ENCODE measurements at places on chromosomes 5 and 9.

DNA sequence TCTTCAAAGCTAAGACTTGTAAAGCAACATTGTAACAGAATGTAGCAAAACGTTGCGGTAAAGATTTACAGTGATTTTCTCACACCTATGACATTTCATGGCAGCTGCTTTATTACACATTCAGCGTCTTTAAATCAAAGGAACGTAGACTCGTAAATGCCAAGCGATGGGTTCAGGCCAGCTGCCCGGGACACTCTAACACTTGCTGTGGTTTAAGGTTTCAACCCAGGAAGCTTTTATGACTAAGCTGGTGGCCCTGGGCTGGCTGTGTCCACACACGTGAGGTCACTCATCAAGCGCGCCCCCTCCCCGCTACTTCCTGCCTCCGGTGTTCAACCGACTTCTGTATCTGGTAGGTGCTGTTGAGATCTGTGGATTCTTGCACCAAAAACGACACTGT, 2.5 kb downstream of the SLC6A18 start:
- no peak for DNase-seq

DNA sequence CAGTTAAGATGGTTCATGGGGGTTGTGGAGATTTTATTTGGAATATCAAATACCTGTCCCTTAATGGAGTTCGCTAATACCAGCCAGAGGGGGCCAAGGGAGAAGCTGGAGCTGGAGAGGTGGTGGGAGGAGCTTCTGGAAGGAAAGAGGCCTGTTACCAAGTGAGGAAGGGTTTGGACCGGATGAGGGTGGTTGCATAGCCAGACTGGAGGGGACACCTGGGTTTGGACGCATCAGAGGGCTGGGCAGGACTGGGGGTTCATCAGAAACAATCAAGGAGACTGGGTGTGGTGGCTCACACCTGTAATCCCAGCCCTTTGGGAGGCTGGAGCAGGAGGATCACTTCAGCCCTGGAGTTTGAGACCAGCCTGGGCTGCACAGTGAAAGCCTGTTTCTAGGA, 111.8 kb upstream of the IER5L start:
- DNase-seq: no peak

- no peak for DNase-seq
Measured at GRCh38 chr5:126419102-126419501, 4.1 kb upstream of the GRAMD2B start.

DNA sequence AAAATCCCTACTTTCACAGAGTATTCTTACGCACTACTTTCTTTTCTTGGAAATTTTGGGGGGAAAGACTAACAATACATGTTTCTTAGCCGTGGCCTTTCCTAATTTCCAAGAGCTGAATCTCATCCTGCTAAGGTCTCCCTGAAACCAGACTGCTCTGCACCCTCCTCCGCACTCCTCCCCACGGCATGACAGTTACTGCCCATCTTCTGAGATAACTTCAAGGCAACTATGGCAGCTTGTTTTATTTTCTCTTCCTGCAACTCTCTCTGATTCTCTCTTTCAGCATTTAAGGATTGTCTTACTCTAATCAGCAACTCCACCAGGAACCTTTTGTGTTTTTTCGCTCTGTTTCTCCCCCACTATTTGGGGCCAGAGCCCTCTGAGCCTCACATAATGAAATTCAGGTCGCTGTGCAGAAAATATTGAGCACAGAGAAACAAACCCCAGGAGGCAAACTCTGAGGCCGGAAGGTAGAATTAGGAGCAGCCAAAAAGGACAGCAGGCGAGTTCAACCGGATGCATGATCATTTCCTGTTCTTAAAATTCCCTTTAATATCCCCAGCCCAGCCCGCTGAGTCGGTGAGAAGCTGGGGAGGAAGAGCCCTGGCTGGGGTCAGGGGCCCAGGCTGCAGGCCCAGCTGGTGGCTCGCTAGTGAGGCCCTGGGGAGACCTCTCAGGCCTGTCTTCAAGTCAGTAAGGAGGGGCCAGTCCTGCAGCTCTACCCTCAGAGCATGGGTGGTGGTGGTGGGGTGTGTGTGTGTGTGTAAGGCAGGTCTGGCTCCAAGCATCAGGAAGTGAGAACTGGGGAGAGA, 213.6 kb upstream of the S1PR3 start:
- peak; percentile 89 for DNase-seq

- DNase-seq: no peak
Measured at GRCh38 chr5:112965733-112966306, 10.8 kb upstream of the DCP2 start.

DNA sequence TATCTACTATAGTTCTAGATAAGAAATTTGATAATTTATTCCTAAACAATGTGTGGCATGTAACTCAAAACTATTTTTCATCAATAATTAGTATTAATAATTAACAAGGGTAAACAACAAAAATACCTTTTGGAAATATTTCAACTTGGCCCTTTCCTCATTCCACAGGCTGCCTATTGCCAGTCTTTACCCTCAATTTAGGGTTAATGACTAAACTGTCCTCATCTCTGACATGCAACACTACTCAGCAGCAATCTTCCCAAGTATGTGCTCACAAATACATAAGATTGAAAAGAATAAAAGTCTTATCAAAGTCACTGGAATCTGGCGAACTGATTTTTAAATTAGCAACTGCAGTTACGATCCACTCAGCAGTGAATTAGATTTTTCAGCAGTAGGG, 153.6 kb downstream of the GLIS3 start:
- DNase-seq: no peak

DNA sequence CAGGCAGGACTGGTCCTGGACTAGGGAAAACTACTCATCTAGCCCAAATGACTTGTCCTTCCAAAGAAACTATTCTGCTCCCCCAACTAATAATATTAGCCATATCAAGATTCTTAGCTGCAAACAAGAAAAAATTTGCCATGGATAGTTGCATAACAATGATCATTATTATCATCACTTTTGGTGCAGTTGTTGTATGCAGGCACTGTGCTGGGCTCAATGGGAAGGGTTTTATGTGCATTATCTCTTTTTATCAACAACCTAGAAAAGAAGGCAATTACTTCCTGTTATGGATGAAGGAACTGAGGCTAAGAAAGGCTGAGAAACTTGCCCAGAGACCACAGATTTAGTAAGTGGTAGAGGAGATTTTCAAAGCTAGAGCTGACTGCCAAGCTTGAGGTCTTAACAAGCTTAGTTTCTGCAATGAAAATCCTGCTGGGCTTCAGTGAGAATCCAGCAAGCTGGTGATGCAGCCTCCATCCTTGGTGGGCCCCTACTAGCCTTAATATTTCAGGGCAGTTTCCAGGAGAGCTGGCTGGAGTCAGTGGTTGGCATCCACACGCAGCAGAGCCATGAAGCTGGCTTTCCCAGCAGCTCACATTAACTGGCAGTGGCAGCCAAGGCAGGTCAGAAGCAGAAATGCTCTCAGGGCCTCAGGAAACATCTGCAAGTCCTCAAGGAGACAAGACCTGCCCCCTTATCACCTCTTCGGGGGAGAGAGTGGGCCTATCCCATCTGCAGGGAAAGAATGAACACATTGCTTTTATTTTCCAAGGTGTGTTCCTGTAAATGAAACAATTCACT, 20.5 kb upstream of the MEGF9 start:
- no peak for DNase-seq

- DNase-seq: peak; percentile 79
Measured at GRCh38 chr5:126811515-126812198, 34.7 kb downstream of the LMNB1 start.

- DNase-seq: peak; percentile 48
Measured at GRCh38 chr5:171989276-171989675, 17.2 kb downstream of the FBXW11 start.

GRCh38 chr9:135570456-135570855, 8.9 kb downstream of the PAEP start:
- no peak for DNase-seq

GRCh38 chr9:133785753-133786370, 47.7 kb upstream of the SARDH start:
- no peak for DNase-seq

- no peak for DNase-seq
Measured at GRCh38 chr5:83516377-83516776, 44.8 kb downstream of the VCAN start.

GRCh38 chr9:131274674-131275331, 1.5 kb downstream of the FAM78A start:
- DNase-seq: peak; percentile 23

DNA sequence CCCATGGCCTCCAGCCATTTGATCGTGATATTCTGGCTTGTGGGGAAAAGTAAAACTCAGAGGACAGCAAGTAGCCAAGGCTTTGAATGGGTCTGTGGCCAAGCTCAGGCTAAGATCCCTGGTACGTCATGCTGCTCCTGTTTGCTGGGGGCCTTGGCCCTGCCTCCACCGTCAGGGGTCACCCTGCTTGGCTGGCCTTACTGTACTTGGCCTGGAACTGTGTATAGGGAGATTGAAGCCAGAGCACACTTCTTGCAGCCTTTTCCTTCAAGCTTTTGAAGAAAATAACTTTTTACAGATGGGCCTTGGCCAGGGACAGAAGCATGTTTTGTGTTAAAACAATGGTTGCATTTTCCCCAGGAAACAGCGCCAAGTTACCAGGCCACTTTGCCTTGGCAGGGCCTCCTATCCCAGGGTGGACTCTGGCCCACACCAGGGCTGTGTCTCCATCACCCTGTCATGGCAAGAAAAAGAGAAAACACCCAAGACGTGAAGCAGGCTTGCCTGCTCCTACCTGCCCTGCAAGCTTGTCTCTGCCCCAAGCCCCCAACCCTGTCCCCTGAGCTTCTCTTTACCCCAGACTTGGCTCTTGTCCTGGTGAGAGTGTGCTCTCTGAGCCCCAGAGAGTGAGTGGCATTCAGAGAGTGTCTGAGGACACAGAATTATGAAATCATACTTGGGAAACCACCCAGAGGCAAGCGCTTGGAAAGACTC, 286.9 kb downstream of the GADD45G start:
- DNase-seq: no peak

- DNase-seq: no peak
Measured at GRCh38 chr9:125529589-125530515, 177.2 kb downstream of the MAPKAP1 start.

GRCh38 chr5:168784454-168784853, 205.3 kb upstream of the PANK3 start:
- DNase-seq: no peak

DNA sequence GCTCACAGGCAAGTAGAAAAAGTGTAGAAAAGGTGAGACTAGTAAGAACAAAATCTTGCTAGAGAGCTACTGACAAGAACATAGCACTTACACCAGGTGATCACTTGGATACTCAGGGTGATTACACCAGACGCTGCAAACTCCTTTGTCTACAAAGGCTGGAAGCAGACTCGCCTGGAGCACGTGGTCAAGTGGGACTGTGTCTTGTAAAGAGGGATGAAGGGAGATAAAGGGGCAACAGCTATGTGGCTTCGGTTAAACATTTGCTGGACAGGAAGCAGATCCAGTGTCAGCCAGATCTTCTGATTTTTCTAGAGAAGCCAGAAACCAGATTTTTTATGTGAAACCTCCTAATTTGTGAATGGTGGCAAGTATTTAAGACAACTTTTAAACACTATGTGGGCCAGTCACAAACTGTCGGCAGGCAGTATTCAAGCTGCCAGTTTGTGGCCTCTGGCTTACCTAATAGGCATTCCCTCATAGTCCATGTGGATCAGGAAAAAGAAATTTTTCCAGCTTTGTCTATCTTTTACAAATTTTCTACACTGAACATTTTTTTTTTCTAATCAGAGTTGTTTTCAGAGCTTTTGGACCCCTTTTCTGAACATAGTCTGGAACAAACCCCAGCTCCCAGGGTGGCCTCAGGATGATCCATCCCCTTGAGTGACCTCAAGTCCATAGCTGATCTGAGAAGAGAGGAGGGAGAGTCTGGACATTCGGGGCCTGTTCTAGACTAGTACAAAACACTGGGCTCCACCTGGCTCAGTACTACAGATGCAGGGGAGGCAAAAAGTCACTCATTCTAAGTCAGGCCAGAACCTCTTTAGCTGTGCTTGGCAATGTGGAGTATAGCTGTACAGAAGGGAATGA, 262.9 kb downstream of the ARRDC3 start:
- no peak for DNase-seq

DNA sequence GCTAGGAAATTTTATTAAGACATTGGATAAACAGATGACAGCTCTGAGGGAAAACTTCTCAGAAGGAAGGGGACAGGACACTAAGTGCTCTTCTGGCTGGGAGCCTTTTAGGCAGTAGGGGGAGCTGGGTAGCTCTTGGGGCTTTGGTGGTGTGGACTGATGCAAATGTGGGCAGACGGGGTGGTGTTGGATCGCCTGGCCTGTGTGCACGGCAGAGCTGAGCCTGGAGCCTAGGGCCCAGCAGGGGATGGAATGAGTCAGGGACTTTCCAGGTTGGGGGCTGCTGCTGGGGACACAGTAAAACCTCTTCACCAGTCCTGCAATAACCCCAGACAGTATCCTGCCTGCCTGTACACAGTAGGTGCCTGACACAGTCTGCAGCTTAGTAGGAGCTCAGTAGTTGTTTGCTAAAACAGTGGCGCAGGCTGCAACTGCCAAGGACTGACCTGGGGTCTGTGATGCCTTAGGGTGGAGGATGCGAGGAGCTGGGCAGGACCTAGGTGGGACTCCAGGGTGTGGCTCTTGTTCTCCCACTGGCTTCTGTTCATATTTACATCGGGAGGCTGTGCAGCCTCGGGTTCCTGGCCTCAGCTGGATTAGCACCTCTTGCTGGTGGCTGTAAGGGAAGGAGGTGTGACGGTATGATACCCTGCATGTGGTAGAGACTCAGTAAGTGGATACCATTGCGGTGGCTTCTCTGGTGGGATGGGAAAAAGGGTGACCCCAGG, 83.8 kb downstream of the DAB2IP start:
- DNase-seq: peak; percentile 63

DNA sequence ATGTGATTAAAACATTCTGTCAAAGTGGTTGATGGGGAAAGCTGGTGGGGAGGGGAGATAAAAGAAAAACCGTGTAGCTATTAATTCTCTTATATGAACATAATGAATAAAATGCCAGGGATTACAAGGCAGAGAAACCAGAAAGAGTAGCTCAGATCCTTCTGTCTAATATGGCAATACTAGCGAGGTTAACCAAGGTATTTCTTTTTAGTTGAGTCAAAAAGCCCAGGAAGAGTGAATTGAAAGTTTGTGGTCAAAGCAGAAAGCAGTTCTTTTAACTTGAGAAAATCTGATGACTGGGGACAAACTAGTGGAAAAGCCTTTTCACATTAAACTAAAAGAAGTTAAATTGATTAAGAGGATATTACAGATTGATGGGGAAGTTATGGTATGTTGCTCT, 76.0 kb downstream of the ERBIN start:
- DNase-seq: no peak

- no peak for DNase-seq
Measured at GRCh38 chr9:121893786-121894185, 199.3 kb downstream of the TTLL11 start.

DNA sequence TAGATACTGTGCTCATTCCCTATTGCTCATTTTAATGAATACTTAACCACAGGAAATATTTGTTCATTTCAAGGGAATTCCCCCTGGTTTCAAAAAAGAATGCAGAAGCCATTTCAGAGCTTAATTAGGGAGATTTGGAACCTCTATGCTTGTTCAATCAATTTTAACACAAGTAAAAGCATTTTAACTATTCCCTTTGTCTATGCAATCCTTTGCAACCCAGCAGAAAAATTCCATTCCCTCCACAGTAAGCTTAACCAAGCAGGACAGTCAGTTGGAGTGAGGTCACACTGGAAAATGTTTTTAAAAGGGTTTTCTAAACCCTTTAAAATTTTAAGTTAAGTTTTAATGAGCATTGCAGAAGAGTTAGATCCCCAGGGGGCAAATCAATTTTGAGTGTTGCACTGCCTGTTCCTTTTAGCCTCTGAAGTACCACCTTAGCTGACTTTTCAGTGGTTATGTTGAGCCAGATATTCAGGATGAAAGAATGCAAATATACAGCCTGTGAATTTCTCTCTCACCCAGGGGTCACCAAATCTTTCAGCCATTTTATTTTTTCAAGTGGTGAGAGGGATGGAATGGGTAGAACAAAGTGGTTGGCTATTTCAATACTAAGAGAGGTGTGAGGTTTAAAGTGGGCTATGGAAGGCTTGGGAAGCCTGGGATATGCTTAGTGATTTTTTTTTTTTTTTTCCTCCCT, 356.2 kb upstream of the NUDT12 start:
- peak; percentile 3 for DNase-seq
